ENCODE measurements at places on chromosomes 4 and X.

DNA sequence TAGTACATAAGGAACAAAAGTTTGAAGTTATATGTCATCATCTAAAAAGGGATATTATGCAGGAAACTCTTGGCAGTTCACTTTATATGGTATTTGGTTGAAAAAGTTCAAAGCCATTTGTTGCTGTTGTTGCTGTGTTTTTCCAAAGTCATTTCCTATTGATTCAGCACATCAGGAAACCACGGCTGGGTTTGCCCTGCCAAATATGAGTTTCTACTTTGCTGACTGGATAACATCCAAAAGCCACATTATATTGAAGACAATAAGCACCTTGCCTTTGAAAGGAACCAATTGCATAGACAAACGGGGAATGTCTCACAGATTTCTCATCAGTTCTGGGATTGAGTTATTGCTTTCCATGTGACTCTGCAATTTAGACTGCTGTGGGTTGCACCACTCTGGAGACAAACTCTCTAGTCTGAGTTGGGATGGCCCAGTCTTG is 206.1 kb downstream of the SLC39A8 start:
- DNase-seq, result peak; percentile 8

DNA sequence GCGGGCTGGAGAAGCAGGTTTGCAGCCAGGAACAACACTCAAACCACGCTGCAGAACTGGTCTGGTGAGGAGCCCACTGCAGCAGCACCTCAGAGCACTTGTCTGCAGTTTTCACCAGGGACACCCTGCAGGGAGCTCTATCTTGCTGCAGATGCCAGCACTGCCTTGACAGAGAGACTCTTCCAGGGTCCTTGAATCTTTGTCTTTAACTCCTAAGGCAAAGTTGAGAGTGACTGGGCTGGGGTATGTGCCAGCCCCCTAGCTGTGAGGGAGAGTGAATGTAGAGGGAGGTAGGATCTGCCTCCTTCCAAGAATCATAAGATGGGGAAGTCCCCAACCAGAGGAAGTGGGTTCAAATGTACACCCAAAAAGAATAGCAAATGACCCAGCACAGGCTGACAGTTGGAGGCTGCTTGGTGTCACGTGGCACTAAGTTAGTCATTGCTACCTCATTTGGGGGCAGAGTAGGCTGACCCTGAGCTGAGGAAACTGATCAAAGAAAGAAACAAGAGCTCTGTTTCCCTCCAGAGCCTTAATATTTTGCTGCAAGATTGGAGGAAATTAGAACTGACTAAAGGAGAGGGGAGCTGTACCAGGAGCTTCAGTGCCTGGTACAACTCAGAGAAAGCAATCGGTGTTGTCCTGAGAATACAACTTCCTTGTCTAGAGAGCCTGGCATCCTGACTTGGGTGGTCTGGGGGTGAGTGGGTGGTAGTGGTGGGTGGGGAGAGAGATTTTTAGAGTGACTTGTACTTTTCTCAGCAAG is 28.2 kb upstream of the HUWE1 start:
- DNase-seq, result no peak

- DNase-seq, result no peak
Measured at GRCh38 chr4:54092405-54093323, 7.3 kb upstream of the GSX2 start.

- DNase-seq, result no peak
Measured at GRCh38 chrX:107630031-107630689, 1.9 kb downstream of the PRPS1 start.

- DNase-seq, result no peak
Measured at GRCh38 chr4:183968502-183968901, 63.4 kb downstream of the STOX2 start.

GRCh38 chrX:1488745-1489144 is 36.0 kb upstream of the ASMTL start:
- DNase-seq, result no peak

GRCh38 chr4:126757219-126757618 is 875.5 kb upstream of the INTU start:
- no peak for DNase-seq

DNA sequence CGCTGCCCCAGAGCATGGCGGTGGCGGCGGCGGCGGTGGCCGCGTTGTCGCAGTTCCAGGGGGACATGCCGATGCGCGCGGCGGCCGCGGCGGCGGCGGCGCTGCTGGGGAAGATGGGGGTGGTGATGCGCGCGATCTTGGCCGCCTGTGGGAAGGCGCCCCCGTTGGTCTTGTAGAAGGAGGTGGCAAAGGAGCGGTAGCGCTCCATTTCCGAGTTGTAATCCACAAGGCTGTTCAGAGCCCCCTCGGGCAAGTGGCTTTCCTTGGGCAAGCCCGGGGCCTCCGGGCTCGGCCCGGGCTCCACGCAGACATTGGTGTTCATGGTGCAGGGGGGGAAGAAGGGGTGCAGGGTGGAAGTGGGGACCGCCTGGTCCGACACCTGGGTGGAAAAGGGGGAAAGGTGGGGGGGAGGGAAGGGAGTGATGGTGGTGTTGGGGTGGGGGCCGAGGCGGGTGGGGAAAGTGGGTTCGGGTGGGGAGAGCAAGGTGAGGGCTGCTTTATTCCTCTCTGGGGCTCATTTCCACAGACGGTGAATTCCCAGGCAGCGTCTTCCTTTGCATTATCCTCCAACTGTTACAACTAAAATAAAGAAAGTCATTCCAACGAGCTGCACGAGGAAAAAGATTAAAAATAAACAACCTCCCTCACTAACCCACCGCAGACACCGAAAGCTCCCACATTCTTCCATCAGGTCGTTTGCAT is 3.1 kb downstream of the CXXC4 start:
- DNase-seq, result no peak

GRCh38 chrX:40945361-40945713 is 139.9 kb upstream of the USP9X start:
- no peak for DNase-seq

GRCh38 chrX:7159149-7159861 is 11.4 kb upstream of the PUDP start:
- no peak for DNase-seq

DNA sequence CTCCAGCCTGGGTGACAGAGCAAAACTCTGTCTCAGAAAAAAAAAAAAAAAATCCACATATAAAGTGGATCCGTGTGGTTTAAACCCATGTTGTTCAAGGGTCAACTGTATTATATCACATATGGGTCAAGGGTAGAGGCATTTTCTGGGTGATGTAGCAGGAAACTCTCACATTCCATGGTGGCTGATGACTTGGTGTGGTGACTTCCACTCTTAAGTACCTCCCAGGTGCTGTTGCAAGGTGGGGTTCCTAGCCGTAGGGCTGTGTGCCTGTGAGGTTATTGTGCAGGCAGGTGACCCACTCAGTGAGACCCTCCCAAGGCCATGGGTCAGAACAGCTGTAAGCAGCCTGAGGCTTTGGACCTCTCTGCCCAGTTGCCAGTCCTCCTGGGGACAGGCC is 17.0 kb downstream of the ELF4 start:
- no peak for DNase-seq

DNA sequence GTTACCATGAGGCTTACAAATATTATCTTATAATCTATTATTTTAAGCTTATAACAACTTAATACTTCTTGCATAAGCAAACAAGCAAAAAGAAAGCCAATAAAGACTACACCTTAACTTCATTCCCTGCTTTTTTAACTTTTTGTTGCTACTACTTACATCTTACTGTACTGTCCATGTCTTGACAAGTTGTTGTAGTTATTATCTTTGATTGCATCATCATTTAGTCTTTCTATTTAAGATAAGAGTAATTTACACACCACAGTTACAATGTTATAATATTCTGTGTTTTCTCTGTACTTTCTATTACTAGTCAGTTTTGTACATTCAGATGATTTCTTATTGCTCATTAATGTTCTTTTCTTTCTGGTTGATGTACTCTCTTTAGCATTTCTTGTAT is 346.6 kb downstream of the SMARCA1 start:
- no peak for DNase-seq

GRCh38 chrX:150544835-150545770 is 23.3 kb upstream of the MTM1 start:
- no peak for DNase-seq

GRCh38 chr4:130808492-130808891 is 1712.5 kb downstream of the C4orf33 start:
- no peak for DNase-seq

GRCh38 chr4:30614771-30615170 is 105.4 kb upstream of the PCDH7 start:
- no peak for DNase-seq

DNA sequence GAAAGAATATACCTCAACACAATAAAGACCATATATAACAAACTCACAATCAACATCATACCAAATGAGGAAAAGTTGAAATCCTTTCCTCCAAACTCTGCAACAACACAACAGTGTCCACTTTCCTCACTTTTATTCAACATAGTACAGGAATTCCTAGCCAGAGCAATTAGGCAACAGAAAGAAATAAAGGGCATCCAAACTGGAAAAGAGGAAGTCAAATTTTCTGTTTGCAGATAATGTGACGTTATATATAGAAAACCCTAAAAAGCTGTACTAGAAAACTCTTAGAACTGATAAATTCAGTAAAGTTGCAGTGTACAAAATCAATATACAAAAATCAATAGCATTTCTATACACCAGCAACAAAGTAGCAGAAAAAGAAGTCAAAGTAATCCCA is 107.6 kb downstream of the SOWAHB start:
- no peak for DNase-seq
